Inflammatory macrophage treated with lipopolysaccharide for 4 hours (primary cell): ENCODE measurements at places on chromosomes 3 and 15.

GRCh38 chr15:77865701-77866100 is 211.8 kb downstream of the TBC1D2B start:
- DNase-seq: no peak

GRCh38 chr3:46677411-46677726 is 16.1 kb downstream of the ALS2CL start:
- peak; percentile 11 for DNase-seq

GRCh38 chr3:49351521-49352011 is 6.6 kb downstream of the GPX1 start:
- peak; percentile 95 for DNase-seq

- DNase-seq: no peak
Measured at GRCh38 chr3:183815563-183815940, 9.8 kb downstream of the MAP6D1 start.

GRCh38 chr3:161475905-161476304 is 20.7 kb upstream of the OTOL1 start:
- no peak for DNase-seq

DNA sequence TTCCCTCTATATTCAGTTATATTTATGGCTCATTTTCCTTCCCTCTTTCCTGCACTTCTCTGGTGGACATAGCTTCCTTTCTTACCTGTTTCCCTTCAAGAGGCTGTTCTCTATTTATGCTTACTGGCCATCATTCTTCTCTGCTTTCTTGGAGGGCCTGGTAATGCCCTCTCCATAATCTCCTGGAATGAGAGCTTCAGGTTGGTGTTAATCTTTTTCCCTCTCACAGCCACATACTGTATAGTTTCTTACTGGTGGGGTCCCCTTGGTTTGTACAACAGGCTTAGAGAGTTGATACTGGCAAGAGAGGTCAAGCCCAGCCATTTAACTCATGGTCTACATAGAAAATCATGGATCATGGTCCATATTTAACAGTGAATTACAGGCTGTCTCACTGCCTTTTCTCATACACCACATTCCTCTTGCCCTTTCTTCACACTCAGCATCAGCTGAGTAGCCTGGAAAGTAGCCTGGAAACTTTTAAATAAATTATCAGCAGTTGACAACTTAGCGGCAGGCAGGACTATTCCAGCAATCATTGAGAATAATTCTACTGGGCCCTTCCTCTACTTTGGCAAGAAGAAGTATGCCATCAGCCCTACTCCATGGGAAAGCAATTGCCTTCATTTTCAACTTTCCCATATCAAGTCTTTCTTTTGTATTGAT is 38.0 kb upstream of the DPH6 start:
- no peak for DNase-seq

GRCh38 chr3:60675424-60675823 is 575.8 kb downstream of the FHIT start:
- DNase-seq: no peak

DNA sequence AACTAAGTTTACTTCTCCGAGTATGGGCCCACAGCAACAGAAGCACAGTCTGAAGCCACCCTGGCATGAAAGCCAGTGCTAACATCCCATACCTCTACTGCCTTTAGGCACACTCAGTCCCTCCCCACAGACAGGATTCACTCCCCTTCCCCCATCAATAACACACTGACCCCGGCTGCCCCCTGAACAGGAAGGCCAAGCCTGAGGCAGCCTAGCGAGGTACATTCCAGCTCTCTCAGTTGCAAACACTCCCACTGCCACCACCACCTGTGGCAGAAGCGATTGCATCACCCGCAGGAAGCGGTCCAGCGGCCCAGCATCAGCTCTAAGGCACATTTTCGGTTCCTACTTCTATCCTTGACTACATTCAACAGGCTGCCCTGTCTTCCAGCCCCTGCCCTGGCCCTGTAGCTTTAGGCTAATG is 7.0 kb upstream of the BMF start:
- DNase-seq: peak; percentile 76
